ENCODE measurements at places on chromosomes 16 and 17.

DNA sequence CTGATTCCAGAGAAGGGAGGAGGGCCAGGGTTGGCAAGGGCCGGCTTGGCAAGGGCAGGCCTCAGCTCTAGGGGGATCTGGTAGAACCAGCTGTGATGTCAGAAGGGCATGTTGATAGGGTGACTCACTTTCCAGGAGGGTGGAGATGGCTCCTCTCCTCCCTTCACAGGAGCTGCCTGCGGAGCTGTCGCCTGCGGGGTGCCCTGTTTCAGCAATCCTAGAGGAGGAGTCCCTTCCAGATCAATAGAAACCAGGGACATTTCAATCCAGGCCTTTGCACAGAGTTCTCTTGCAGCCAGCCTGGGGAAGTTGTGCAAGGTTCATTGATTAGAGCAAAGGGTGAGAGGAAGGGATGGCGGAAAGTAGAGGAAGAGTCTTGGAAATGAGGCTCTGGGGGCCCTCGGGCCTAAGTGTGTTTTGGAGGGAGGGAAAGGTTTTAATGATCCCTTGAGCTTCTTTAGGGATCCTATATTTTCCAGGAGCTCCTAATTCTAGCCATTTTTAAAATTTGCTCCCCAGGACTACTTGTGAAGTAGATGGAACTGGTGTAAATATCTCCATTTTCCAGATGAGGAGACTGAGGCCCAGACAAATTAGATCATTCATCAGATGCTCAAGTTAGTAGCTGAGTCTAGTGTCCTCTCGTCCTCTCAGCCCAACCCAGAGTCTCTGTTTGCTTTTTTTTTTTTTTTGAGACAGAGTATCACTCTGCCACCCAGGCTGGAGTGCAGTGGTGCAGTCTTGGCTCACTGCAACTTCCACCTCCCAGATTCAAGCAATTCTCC, 24.8 kb upstream of the CSNK2A2 start:
- no peak for DNase-seq

DNA sequence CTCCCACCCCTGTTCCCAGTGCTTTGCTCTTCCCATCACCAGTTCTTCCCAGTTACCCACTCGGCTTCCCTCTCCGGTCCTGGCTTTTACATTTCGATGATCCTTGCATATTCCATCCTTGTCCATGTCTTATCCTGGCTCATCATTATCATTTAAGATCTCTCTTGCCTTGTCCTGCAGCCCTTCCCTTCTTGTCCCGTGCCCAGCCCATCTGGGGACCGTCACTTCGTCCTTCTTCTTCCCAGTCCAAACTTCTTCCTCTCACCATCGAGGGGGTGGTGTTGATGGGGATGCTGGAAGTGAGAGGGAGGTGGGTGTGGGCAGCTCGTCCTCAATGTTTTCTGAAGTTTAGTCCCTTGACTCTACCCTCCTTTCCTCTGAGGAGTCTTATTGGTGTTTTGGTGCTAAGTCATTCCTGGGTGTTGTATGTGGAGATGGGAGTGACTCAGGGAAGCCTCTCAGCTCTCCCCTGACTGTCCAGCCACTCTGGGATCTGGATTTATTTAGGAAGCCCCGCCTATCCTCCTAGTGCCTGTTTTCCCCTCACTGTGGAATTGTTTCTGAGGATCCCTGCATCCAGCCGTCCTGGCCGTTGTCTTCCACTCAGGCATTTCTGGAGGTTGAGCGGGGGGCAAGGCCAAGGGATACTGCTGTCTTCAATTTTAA, 975 bp downstream of the SNX29 start:
- DNase-seq: no peak

DNA sequence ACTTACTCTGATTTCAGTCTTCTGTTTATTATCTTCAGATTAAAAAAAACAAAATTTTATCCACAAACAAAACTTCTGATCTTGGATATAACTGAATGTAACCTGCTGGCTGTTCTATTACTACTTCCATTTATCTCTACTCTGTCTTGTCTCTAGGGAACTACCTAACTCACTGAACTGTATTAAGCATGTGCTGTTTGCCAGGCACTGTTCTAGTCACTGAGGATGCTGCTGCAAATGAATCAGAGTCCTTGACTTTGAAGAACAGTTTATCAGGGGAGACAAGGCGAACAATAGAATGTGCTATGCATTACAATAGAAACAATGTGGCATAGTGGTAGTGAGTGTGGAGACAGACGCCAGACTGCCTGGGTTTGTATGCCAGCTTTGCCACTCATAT, 2.3 kb upstream of the ANKRD40 start:
- DNase-seq: no peak

DNA sequence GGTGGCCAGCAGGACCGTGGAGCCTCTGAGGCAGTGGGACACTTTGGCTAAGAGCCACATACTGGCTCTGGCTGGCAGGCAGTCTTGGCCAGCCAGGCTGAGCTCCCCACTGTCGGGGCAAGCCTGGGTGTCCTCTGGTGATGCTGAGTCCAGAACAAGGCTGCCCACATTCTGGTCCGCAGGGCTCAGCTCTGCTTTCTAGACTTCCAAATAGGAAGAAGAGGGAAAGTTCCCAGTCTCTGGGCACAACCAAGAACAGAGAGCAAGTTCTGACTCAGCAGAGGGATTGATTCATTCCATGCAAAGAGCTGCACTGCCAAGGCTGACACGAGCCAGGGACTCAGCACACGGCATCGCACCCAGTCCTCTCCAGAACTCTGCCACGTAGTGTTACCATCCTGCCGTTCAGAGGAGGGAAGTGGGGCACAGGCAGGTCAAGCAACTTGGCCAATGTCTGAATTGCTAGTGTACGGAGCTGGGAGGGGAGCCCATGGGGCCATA, 58.9 kb downstream of the NOS2 start:
- DNase-seq: no peak

DNA sequence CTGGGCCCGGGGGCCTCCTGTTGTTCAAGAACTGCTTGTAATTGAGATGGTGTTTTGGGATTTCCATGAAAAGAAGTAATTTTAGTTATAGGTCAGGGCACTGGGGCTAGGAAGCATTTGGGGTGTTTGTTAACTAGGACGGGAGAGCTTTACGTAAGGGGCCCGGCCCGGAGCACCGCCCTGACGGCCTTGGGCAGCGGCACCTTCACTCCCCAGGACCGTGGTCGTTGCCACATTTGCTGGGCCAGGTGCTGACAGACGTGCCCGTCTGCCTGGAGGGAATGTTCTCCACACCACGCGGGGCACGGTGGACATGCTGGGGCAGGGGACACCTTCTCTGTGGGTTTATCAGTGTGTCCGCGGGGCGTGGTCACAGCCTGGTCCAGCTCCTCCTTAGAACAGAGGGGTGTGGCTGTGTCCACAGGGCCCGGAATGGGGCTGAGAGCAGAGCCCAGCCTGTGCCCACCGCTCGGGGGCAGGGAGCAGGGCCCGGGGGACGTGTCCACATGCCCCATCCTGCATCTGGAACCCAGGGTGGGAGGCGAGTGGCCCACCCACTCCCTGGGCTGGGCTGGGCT, 57.7 kb downstream of the BAIAP2 start:
- DNase-seq: no peak

DNA sequence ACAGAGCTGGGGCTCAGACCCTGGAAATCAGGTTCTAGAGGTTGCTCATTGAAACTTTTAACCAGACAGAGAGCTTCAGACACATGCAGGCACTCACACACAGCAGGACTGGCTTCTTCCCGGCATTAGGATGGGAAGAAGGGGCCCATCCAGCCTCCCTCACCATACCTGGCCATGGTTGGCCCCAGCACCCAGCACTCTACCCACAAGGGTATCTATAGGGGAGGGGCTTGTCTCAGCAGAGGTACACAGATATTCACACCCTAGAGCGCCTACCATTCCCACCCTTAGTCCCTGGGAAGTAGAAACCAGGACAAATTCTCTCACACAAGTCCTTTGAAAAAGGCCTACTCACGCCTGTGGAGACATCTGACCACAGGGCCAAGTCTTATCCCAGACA, 20.5 kb upstream of the CCL2 start:
- DNase-seq: no peak
